ENCODE measurements at places on chromosomes 2 and 18. TPM values are rescaled to one million over a fixed set of nuclear protein-coding genes. Genes with fewer than 3 reads are reported as not detected.
A peak's percentile ranks its signal among the peaks of the same experiment; 100 is the strongest.

The PLEKHM3 gene
- total RNA-seq: 21.4 TPM

GRCh38 chr18:37270038-37270665 lies 295.4 kb downstream of the CELF4 start:
- no peaks in the 10 kb centered on the region for H3K27me3 ChIP-seq
- no peak for DNase-seq
- no peak overlapping the region for H3K4me3 ChIP-seq
- no peak overlapping the region for H3K27ac ChIP-seq
- H3K4me1 ChIP-seq: peaks cover 8% of the 10 kb centered on the region

The UGT1A8 gene
- total RNA-seq: not detected

The MOGAT1 gene
- not detected for total RNA-seq

DNA sequence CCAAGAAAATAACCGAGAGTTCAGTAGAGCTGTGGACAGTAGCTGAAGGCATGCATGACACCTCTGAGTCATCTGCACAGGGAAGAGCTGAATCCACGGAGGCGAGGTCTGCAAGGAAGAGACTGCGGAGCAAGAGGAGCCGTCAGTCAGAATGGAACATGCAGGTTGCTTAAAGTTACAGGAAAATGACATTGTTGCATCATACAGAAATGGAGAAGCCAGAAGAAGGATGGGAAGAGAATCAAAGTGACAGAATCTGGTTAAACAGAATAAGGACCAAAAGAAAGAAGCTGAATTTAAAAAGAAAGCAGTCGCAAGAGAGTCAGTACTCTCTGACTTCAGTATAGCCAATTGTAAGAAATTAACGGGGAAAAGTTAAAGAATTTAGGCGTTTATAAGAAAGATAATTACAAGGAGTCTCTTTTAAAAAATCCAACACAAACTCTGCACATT lies 533.8 kb downstream of the ADCYAP1 start:
- H3K4me1 ChIP-seq: no peaks in the 10 kb centered on the region
- no peaks in the 10 kb centered on the region for H3K27me3 ChIP-seq
- DNase-seq: no peak
- H3K4me3 ChIP-seq: no peak overlapping the region

The ZNF521 gene
- total RNA-seq: 18.7 TPM

DNA sequence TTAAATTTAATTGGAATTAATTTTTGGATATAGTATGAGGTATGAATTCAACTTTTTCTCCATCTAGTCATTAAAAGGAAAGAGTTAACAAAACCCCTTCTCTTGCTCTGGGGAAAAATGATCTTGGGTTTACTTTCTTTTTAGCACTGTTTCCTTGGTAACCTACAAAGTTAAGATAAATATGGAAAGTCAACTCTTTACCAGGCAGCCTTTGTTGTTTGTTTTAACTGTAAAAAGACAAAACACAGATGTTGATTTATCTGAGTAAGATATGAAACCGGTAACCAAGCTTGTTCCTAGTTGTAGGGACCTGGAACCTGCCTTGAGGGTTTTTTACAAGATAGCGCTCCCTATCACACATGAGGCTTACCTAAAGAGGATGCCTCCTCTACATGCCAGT lies 10.1 kb upstream of the SANBR start:
- no peaks in the 10 kb centered on the region for H3K4me1 ChIP-seq
- no peaks in the 10 kb centered on the region for H3K27me3 ChIP-seq
- no peak overlapping the region for H3K4me3 ChIP-seq

GRCh38 chr2:67876176-67876575 lies 186.6 kb downstream of the C1D start:
- no peak overlapping the region for H3K4me3 ChIP-seq
- peaks cover 31% of the 10 kb centered on the region for H3K4me1 ChIP-seq
- H3K27ac ChIP-seq: no peak overlapping the region
- no peak for DNase-seq
- H3K27me3 ChIP-seq: no peaks in the 10 kb centered on the region
- no peaks in the 10 kb centered on the region for H3K36me3 ChIP-seq

The ACADL gene
- total RNA-seq: 10.6 TPM

The SCYGR4 gene
- not detected for total RNA-seq

The GMCL1 gene
- 13.0 TPM for total RNA-seq

DNA sequence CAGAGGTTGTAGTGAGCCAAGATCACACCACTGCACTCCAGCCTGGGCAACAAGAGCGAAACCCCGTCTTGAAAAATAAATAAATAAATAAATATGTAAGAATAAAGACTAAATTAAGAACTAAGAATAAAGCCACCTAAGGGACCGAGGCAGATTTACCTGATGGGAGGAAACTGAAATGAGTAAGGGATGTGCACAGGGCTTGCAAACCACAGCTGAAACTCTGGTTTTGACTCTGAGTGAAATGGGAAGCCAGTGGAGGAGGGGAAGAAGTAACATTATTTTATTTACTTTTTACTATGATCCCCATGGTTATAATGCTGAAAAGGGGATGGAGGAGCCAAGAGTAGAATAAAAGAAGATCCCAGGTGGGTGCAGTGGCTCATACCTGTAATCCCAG lies 107.3 kb downstream of the CABYR start:
- no peaks in the 10 kb centered on the region for H3K4me1 ChIP-seq
- no peaks in the 10 kb centered on the region for H3K27me3 ChIP-seq
- no peak overlapping the region for H3K4me3 ChIP-seq
- no peaks in the 10 kb centered on the region for H3K36me3 ChIP-seq

GRCh38 chr2:219350710-219351221 lies 18.2 kb upstream of the RESP18 start:
- H3K4me1 ChIP-seq: no peaks in the 10 kb centered on the region
- no peak for DNase-seq
- H3K36me3 ChIP-seq: no peaks in the 10 kb centered on the region
- H3K27ac ChIP-seq: no peak overlapping the region

DNA sequence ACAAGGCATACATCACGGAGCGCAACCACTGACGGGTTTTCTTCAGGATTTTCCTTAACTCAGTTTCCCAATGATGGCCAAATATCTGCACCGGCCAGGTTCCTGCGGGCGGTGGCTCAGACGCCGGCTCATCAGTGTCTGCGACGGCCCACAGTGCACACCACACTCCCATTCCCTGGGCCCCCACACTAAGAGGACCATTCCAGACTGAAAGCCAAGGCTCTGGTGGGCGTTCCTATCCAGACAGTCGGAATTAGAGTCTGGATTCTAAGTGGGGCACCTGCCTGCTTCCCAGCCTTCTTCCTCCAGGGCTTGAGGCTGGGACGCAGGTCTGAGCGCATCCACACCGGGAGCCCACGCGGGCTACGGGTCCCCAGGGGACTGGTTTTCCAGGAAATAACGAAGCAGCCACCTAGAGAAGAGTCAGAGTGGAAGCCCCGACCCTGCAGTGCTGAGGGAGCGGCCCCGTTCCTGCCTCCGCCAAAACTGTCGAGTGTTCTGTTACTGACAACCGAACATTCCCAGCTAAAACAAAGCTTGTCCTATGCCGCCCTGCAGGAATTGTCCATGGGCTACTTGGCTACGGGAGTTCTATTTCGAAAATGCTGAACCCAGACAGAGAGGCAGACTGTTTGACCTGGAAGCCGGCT lies 75.3 kb downstream of the TMEM18 start:
- no peak overlapping the region for H3K27ac ChIP-seq
- no peak overlapping the region for H3K4me3 ChIP-seq
- no peaks in the 10 kb centered on the region for H3K27me3 ChIP-seq
- no peaks in the 10 kb centered on the region for H3K4me1 ChIP-seq
- no peaks in the 10 kb centered on the region for H3K36me3 ChIP-seq
- no peak for DNase-seq

GRCh38 chr2:18413676-18414396 lies 146.6 kb downstream of the RDH14 start:
- no peaks in the 10 kb centered on the region for H3K4me1 ChIP-seq
- H3K4me3 ChIP-seq: no peak overlapping the region
- no peaks in the 10 kb centered on the region for H3K36me3 ChIP-seq
- no peak for DNase-seq
- no peaks in the 10 kb centered on the region for H3K27me3 ChIP-seq

DNA sequence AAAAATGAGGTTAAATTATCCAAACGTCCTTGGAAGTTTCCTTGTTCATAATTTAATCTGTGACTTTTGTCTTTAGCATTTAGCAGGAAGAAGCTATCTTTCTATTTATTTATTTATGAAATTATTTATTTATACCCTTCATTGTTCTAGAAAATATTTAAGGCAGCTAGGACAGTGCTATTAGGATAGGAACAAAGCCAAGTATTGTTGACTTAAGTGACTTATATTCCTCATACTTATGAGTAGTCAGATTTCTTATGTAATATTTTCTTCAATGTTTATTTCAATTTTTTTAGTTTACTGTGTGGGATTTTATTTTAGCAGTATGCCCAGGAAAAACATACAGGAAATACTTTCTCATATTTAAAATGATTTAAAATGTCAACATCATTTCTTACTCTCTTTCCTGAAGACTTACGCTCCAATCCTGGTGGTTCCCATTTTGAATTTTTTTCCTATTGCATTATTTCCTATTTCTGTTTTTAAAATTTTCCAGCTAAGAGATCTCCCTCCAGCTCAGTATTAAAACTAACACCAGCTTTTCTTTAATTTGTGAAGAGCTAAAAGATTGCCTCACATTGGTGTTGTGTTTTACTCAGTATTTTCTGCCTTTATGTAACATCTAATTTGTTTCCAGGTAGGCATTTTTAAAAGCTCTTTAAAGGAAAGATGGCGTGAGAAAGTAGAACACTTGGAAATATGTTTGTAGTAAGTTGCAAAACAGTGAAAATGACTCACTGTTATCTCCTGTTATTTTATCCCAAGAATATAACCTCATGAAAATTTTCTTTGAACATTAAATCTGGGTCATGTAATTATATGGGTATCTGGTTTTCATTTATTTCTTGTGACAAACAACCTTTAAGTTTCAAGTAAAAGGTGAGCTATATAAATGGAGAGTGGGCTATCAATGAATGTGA lies 32.2 kb downstream of the MAPRE2 start:
- no peaks in the 10 kb centered on the region for H3K36me3 ChIP-seq
- H3K27ac ChIP-seq: no peak overlapping the region
- no peak overlapping the region for H3K4me3 ChIP-seq
- H3K27me3 ChIP-seq: no peaks in the 10 kb centered on the region
- peaks cover 16% of the 10 kb centered on the region for H3K4me1 ChIP-seq

- H3K27me3 ChIP-seq: no peaks in the 10 kb centered on the region
- peak overlapping the region; percentile 40 for H3K27ac ChIP-seq
- DNase-seq: no peak
- H3K4me3 ChIP-seq: no peak overlapping the region
- H3K4me1 ChIP-seq: peaks cover 64% of the 10 kb centered on the region
- H3K36me3 ChIP-seq: no peaks in the 10 kb centered on the region
These were observed 13.2 kb downstream of the MAP4K4 start for GRCh38 chr2:101710471-101711318.

DNA sequence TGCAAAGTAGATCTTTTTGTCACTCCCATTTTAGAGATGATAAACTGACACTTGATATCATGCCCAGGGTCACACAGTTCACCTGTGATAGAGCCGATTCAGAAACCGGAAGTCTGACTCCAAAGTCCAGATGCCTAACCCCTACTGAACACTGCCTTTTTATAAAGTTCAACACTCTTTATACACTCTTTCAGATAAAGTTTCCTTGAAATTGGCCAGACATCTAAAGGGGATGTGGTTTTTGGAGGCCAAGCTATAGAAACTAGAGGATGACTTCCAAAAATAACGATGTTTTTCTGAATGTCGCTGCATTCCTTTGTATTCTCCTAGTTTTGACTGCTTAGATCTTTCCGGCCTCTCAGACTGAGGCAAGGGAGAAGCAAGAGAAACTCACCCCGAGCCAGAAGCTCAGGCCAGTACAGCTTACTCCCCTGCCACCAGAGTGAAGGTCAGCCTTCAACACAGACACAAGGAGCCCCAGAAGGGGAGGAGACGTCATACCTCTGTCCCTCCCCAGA lies 61.8 kb downstream of the NRP2 start:
- H3K4me1 ChIP-seq: peaks cover 29% of the 10 kb centered on the region
- no peak for DNase-seq
- H3K27me3 ChIP-seq: no peaks in the 10 kb centered on the region
- peaks cover 20% of the 10 kb centered on the region for H3K36me3 ChIP-seq

The CTAGE1 gene
- total RNA-seq: not detected

The TCF23 gene
- 7.4 TPM for total RNA-seq

DNA sequence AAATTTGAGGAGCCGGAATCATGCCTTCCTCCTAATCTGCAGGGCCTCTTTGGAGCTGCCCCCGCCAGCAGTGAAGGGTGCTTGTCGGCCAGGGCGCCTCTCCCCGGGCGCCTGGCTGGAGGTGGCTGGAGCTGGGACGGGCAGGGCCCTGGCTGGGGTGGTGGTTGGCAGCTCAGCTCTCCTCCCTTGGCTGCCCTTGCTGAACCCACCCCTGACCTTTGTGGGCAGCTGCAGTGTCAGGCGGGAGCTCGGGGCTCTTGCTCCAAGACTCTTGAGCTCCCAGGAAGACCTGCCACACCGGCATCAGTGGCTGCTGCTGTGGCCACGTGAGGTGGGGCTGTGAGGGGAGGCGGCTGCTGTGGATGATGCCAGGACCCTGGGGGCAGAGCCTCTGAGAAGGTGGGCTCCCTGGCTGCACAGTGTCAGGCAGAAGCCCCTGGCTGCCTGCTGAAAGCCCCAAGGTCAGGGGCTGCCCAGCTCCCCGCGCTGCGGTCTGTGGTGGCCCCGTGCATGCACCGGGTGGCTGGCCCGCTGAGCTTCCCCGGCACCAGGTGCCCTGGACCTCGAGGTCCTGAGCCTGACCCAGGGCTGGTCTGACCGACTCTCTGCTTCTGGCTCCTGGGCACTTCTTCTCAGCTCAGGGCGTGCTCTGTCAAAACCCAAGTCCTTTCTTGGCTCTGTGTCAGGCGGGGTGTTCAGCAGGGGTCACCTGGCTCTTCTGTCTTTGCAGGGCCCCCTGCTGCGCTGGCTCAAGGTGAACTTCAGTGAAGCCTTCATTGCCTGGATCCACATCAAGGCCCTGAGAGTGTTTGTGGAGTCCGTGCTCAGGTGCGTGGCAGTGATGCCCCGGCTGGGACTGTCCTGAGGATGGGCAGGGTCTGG lies 34.5 kb downstream of the PDIA6 start:
- H3K27ac ChIP-seq: no peak overlapping the region
- H3K27me3 ChIP-seq: no peaks in the 10 kb centered on the region
- DNase-seq: no peak
- H3K4me3 ChIP-seq: no peak overlapping the region

The SLC20A1 gene
- total RNA-seq: 36.6 TPM

The STRADB gene
- 9.6 TPM for total RNA-seq

The SLC5A7 gene
- total RNA-seq: 1.7 TPM

DNA sequence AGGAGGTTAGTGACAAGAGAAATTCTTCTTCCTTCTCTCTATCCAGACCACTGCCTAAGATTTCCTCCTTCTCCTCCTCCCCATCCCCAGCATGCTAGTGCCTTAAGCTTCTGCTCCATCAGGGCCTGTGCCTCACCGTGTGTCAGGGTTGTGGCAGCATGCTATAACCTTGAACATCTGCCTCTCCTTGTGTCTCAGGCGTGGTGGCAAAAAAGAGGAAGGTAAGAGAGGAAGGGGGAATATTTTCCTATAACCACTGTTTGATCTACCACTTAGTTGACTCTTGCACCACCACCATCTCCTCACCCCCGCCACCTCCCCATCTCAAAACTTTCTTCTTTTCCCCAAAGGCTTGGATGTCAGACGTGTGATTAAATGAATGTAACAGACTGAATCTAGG lies 38.3 kb upstream of the PEX13 start:
- no peaks in the 10 kb centered on the region for H3K4me1 ChIP-seq
- no peaks in the 10 kb centered on the region for H3K36me3 ChIP-seq
- no peak overlapping the region for H3K27ac ChIP-seq
- DNase-seq: no peak

Measured in vagina (tissue), 2 donors.